ENCODE measurements at places on chromosomes 3 and 15. TPM values are rescaled to one million over a fixed set of nuclear protein-coding genes. Genes with fewer than 3 reads are reported as not detected.

- H3K4me3 ChIP-seq = no peak overlapping the region
- no peaks in the 10 kb centered on the region for H3K27me3 ChIP-seq
- no peak for DNase-seq
- H3K27ac ChIP-seq = peak overlapping the region; percentile 30
- H3K4me1 ChIP-seq = no peaks in the 10 kb centered on the region
Observed at GRCh38 chr3:128014548-128014947, 37.7 kb upstream of the SEC61A1 start.

GRCh38 chr15:97567411-97567810, 393.1 kb upstream of the ARRDC4 start:
- H3K27ac ChIP-seq = no peak overlapping the region
- no peak for DNase-seq
- H3K36me3 ChIP-seq = no peaks in the 10 kb centered on the region
- H3K4me1 ChIP-seq = no peaks in the 10 kb centered on the region
- H3K4me3 ChIP-seq = no peak overlapping the region

GRCh38 chr15:63381301-63382204, at the start of gene CA12:
CA12 (minus strand) TSS chr15:63381846; CDS start chr15:63381720, 126 bp downstream.
- H3K27me3 ChIP-seq = no peaks in the 10 kb centered on the region
- peak; percentile 67 for DNase-seq
- H3K36me3 ChIP-seq = no peaks in the 10 kb centered on the region

DNA sequence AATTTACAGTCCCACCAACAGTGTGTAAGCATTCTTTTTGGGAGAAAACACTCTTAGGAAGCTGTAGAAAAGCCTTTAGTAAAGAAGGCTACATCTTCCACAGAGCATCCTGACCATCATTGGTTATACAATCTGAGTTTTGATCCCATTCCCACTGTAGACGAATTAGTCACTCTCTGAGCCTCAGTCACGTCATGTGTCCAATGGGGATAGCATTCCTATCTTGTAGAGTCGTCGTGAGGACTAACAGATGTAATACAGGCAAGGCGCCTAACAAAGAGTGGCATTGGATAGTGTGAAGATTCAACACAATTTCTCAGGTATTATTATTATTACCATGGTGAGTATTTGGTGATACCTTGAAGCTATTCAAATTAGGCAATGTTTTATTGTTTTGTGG, 44.0 kb upstream of the ALDH1A3 start:
- H3K4me3 ChIP-seq = no peak overlapping the region
- H3K27ac ChIP-seq = no peak overlapping the region
- no peaks in the 10 kb centered on the region for H3K4me1 ChIP-seq
- DNase-seq = no peak
- no peaks in the 10 kb centered on the region for H3K36me3 ChIP-seq

DNA sequence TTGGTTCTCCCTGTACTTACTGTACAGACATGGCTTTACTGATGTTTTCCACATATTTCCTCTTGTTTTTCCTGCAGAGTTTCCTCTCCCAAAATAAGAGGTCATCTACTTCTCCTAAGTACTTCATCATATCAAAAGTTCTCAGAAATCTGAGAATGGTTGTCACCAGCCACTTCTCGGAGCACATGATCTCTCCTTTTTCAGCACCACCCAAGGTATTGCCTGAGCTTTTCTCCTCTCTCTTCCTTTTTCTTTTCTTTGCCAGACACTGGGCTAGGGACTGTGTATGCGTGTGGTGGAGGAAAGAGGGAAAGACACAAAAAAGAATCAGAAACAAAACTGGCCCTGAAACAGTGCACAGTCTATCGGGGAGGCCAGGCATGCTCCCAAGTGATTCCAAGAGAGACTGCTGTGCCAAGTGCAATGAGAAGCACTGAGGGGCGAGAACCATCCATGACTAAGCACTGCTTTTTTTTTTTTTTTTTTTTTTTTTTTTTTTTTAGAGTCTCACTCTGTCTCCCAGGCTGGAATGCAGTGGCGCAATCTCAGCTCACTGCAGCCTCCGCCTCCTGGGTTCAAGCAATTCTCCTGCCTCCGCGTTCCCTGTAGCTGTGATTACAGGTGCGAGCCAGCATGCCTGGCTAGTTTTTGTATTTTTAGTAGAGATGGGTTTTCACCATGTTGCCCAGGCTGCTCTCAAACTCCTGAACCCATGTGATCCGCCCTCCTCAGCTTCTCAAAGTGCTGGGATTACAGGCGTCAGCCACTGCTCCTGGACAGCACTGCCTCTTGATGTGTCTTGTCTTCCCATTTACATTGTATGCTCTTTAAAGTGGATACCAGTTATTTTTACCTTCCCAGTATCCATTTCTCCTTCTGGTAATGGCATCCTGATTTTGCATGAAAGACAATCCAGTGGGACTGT, 194.0 kb upstream of the FEZF2 start:
- H3K27ac ChIP-seq = no peak overlapping the region
- H3K36me3 ChIP-seq = no peaks in the 10 kb centered on the region
- H3K4me3 ChIP-seq = no peak overlapping the region
- H3K27me3 ChIP-seq = no peaks in the 10 kb centered on the region
- DNase-seq = no peak
- H3K4me1 ChIP-seq = no peaks in the 10 kb centered on the region

DNA sequence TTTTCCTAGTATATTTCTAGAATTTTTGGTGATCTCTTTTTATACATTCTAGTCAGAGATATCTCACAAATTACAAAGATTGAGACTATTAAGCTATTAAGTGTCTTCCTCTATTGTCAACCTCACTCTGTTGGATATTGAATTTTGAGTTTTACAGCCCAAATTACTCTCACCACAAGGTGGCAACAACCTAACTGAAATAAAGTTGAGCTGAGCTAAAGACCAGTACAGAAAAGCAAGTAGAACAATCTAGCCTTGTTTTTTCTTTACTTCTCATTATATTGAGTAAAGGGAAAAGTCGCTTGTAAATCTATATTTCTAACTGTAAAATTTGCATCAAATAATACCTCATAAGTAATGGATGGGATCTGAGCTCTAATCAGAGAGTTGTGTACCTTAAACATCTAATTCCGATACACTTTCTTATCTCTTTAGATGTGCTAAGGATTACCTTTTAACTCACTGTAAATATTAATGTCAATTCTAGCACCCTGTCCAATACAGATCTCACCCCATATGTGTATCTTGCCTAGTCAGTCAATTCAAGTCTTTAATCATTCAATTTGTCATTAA, 13.6 kb upstream of the COMMD2 start:
- no peaks in the 10 kb centered on the region for H3K4me1 ChIP-seq
- no peak overlapping the region for H3K27ac ChIP-seq
- no peak overlapping the region for H3K4me3 ChIP-seq

GRCh38 chr3:32420126-32421038, 28.7 kb downstream of the CMTM7 start:
- H3K4me1 ChIP-seq = no peaks in the 10 kb centered on the region
- H3K27ac ChIP-seq = peak overlapping the region; percentile 25
- no peak overlapping the region for H3K4me3 ChIP-seq
- no peaks in the 10 kb centered on the region for H3K27me3 ChIP-seq

DNA sequence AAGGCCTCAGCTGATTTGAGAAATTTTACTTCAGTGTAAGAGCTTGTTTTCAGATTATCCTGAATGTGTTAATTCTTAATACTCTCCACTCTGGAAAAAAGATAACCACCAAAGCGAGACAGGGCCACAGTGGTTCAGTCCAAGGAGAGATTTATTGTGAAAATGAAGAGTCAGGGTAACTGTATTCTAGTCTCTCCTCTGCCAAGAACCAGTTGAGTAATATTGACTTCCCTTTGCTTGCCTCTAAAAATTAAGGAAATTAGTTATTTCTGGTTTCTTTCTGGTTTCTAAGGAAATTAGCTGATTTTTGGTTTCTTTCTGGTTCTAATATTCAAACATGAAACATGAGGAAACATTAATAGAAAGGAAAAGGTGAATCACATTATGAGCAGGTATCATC, 34.9 kb downstream of the PPP1R2 start:
- no peaks in the 10 kb centered on the region for H3K4me1 ChIP-seq
- H3K27me3 ChIP-seq = no peaks in the 10 kb centered on the region
- H3K36me3 ChIP-seq = no peaks in the 10 kb centered on the region
- no peak for DNase-seq
- H3K4me3 ChIP-seq = no peak overlapping the region
- H3K27ac ChIP-seq = no peak overlapping the region

- no peak for DNase-seq
- no peak overlapping the region for H3K4me3 ChIP-seq
- no peaks in the 10 kb centered on the region for H3K4me1 ChIP-seq
- no peaks in the 10 kb centered on the region for H3K36me3 ChIP-seq
- no peaks in the 10 kb centered on the region for H3K27me3 ChIP-seq
Observed at GRCh38 chr15:51550841-51551240, 71.7 kb downstream of the DMXL2 start.

DNA sequence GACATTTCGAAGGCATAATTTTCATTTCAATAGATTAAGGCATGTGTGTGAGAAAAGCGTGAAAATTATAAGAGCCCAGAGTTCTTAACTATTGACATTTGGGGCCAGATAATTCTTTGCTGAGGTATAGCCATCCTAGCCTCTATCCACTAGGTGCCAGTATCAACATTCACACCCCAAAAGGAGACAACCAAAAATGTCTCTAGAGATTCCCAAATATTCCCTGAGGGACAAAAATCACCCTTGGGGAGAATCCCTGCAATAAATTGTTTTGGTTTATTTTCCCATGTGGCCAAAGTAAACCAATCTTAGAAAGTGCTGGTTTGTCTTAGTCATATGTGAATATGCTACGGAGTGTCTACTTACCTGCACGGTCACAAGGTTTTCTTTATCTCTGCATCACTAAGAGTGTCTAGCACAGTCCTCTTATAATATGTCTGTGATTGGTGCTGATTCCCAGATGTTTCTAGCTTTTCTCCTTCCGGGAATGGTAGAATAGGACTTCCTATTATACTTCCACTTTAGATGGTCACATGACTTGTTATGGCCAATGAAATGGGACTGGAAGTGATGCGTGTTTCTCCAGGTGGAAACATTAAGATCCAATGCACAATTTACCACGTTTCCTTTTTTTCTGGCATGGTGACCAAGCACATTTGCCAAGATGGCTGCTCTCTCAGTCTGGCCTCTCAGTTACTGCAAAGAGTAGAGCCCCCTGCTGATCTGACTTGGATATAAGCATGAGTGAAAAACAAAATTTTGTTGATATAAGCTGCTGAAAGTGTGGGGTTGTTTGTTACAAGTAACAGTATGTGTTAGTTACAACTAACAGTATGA, 8.0 kb upstream of the KBTBD8 start:
- H3K4me3 ChIP-seq = peak overlapping the region; percentile 3
- H3K27ac ChIP-seq = no peak overlapping the region
- DNase-seq = no peak
- no peaks in the 10 kb centered on the region for H3K4me1 ChIP-seq
- H3K36me3 ChIP-seq = no peaks in the 10 kb centered on the region

GRCh38 chr15:36898536-36899126, 201.7 kb downstream of the MEIS2 start:
- no peaks in the 10 kb centered on the region for H3K4me1 ChIP-seq
- H3K4me3 ChIP-seq = no peak overlapping the region
- H3K27ac ChIP-seq = no peak overlapping the region

GRCh38 chr3:155805802-155806618, at the start of gene C3orf33:
C3orf33 (minus strand) TSS chr3:155806278; CDS start chr3:155806252, 26 bp downstream.
- no peaks in the 10 kb centered on the region for H3K27me3 ChIP-seq
- peaks cover 5% of the 10 kb centered on the region for H3K4me1 ChIP-seq
- H3K27ac ChIP-seq = peak within 1 kb of the TSS; percentile 63
- peak within 1 kb of the TSS; percentile 64 for H3K4me3 ChIP-seq
- DNase-seq = peak; percentile 74
- no peaks in the 10 kb centered on the region for H3K36me3 ChIP-seq

DNA sequence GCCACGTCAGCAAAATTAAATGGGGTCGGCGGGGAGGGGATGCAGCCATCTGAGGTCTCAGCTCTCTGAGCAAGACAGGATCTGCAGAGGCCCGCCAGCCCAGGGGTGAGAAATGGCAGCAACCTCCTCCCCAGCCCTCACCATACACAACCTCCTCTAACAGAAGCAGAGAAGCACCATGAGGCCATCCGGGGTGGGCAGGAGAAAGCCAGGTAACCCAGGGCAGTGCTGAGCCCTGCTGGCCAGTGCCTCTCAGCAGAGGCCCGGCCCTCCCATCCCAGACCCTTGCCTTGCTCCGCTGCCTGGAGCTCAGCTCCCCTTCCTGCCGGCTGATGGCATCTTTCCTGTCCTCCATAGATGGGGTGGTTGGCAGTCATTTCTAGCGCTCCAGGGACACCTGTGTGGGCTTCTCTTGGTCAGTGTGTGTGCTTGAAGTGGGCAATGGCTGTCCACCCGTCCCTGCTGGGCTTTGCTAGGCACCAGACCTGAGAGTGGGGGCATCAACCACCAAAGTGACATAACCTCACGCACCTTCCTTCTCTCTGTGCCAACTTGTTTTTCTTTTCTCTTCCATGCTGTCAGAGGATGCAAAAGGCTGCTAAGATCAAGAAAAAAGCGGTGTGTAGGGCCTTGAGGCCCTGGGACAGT, 175.8 kb downstream of the NSMCE3 start:
- H3K4me3 ChIP-seq = no peak overlapping the region
- no peak overlapping the region for H3K27ac ChIP-seq
- DNase-seq = no peak

GRCh38 chr15:37880009-37880834, 54.2 kb upstream of the TMCO5A start:
- H3K27ac ChIP-seq = no peak overlapping the region
- no peak overlapping the region for H3K4me3 ChIP-seq
- no peak for DNase-seq

- H3K4me1 ChIP-seq = no peaks in the 10 kb centered on the region
- DNase-seq = peak; percentile 56
- no peaks in the 10 kb centered on the region for H3K36me3 ChIP-seq
- H3K4me3 ChIP-seq = no peak overlapping the region
- no peaks in the 10 kb centered on the region for H3K27me3 ChIP-seq
- no peak overlapping the region for H3K27ac ChIP-seq
Observed at GRCh38 chr3:13657660-13658435, 108.9 kb downstream of the FBLN2 start.

GRCh38 chr3:195551381-195551978, 8.4 kb upstream of the PPP1R2 start:
- no peak overlapping the region for H3K4me3 ChIP-seq
- H3K4me1 ChIP-seq = no peaks in the 10 kb centered on the region
- no peak overlapping the region for H3K27ac ChIP-seq
- DNase-seq = no peak
- no peaks in the 10 kb centered on the region for H3K27me3 ChIP-seq
- H3K36me3 ChIP-seq = no peaks in the 10 kb centered on the region

DNA sequence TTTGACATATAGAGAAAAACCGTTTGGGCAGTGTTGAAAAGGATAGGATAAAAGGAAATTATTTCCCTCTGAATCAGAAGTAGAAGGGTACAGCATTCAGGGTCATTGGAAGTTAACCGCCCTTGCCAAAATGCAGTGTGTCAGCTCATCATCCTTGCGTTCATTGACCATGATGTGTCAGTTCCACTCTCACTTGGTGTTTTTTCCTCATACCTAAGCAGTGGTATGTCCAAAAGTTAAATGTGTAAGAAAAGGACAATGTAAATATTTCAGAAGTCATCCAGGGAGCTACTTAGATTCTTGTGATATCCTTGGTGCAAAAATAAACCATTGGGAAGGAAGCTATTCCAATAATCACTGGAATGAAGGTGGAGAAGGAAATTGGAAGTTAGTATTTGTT, 50.7 kb downstream of the MAP6D1 start:
- no peak overlapping the region for H3K27ac ChIP-seq
- H3K27me3 ChIP-seq = no peaks in the 10 kb centered on the region
- H3K36me3 ChIP-seq = no peaks in the 10 kb centered on the region
- no peak overlapping the region for H3K4me3 ChIP-seq
- DNase-seq = no peak

Gene ARIH2
- 34.4 TPM for total RNA-seq

Gene CLDN16
- total RNA-seq = 0.97 TPM

Gene APOD
- 5.6 TPM for total RNA-seq

Gene HDC
- total RNA-seq = not detected

Gene C3orf49
- total RNA-seq = not detected

Gene NR2E3
- not detected for total RNA-seq

Gene NRROS
- 4.0 TPM for total RNA-seq

Gene CYP11A1
- 2.9 TPM for total RNA-seq

All from right lobe of liver (tissue), 6 donors.